T follicular helper cell (primary cell): ENCODE measurements at places on chromosomes 7 and 10.
A peak's percentile ranks its signal among the peaks of the same experiment; 100 is the strongest.

- no peak for DNase-seq
These were observed 299.9 kb downstream of the AUTS2 start for GRCh38 chr7:69898189-69898588.

GRCh38 chr10:15189133-15189885 is 20.8 kb upstream of the NMT2 start:
- DNase-seq, result no peak

- DNase-seq, result no peak
These were observed 148.0 kb downstream of the MAPK8 start for GRCh38 chr10:48454302-48455054.

DNA sequence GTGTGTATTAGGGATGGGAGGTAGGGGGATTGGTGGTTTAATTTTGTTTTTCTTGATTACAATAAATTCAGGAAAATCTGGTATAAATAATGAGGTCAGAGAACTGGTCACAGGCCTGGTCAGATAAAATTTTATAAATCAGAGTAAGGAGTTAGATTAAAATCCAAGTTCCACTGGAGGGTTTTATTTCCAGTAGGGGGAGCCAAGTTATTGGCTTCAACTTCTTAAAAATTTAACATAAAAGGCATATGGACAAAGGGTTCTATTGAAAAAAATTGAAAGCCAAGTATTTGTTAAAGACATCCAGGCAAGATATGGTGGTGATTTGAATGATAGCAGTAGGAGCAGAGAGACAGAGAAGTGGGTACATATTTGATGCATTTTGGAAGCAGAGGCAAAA is 763.3 kb downstream of the SORCS1 start:
- no peak for DNase-seq

GRCh38 chr10:29112827-29113615 is 175.8 kb upstream of the LYZL1 start:
- DNase-seq, result no peak

GRCh38 chr10:48791267-48791928 is 106.7 kb downstream of the WDFY4 start:
- no peak for DNase-seq

GRCh38 chr7:107394831-107395230 is 75.0 kb upstream of the GPR22 start:
- no peak for DNase-seq

DNA sequence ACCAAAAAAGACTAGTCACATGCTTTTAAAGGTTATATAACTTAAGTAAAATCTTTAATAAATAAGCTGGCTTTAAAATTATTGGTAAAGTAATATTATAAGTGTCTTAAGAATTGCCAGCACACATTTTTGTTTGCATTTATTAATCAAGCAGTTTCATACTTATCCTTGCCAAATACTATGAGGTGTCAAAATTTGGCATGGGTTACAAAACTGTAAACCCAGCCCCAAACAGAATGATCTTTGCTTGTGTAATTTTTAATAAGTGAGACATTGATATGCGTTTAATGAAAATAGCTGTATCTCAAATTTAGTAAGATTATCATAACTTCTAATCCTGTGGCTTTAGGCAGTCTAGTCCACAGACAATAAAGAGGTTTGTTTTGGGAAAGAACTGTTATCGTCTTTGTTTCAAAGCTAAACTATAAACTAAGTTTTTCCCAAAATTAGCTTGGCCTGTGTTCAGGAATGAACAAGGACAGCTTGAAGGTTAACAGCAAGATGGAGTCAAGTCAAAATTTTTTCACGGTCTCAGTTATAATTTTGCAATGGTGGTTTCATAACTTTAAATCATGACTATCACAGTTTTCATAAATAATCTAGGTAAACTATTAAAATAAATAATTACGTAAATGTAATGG is 72.8 kb downstream of the ST8SIA6 start:
- no peak for DNase-seq

DNA sequence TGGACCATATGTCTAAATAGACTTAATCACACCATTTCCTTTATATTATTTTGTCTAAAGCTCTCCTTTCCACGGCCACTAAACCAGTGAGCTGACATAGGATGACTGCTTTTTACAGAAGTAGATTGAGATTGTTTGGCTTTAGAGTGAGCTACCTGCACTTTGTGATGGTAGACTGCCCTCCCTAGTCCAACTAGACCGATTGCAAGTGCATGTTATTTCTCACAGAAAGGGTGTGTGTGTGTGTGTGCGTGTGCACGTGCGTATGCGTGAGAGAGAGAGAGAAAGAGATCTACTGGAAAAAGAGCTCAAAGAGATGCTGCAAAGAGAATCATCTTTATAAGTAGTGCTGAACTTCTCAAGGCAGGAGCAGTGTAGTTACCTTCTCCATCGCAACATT is 60.7 kb downstream of the VCL start:
- DNase-seq, result no peak

- no peak for DNase-seq
These were observed 12.8 kb upstream of the MYL7 start for GRCh38 chr7:44153948-44154335.

DNA sequence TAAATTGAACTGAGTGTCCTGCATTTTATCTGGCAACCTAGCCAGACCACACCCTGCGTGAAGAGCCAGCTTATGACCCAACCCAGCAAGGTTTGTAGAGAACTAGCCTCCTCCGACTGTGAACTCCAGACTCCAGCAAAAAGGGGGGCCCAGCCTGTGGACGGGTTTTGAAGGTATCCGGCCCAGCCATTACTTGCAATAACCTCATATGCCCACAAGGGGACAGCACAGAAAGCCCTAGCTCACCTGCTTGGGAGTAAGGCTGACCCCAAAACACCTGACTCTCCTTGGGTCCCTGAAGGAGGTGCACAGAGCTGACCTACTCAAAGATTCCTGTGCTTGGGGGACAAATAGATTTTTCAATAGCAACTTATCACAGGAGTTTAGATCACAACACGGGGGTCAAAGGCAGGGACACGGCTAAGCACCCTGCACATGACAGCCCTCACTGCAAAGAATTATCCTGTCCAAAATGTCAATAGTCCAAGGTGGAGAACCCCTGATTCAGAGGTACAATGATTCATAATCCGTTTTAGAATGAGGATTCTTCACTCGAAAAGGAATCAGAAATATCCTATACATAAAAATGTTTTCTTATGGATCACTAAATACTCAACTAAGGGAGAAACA is 4.6 kb downstream of the TRPV6 start:
- peak; percentile 30 for DNase-seq

GRCh38 chr7:44769376-44769775 is 20.7 kb downstream of the ZMIZ2 start:
- DNase-seq, result no peak

DNA sequence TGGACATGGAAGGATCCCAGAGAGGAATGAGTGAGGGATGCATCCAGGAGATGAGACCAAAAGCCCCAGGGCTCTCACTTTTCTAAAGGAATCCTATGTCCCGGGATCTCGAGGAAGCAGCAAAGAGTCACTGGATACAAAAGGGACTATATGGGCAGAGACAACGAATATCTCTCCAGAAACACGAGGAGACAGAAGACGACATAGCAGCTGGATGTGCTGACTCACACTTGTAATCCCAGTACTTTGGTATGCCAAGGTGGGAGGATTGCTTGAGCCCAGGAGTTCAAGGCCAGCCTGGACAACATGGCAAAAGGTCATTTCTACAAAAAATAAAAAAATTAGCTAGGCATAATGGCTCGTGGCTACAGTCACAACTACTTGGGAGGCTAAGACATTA is 24.7 kb upstream of the MSMB start:
- no peak for DNase-seq

DNA sequence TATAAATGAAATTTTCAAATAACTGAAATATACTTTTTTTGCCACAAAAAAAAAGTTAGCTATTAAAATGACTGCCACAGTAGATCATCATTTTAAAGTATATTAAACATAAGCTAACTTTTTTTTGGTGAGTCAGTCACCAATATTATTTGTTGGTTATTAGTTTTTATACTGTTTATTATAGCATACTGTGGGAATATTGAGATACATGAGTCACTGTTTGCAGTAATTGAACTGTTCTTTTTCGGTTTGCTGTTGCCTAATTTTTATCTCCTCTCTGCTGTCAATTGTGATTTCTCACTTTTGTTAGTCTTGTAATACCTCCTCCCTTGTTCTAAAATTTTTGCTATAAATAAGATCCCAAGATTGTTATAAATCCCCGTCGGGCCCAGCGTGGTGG is 45.7 kb downstream of the BTAF1 start:
- no peak for DNase-seq

DNA sequence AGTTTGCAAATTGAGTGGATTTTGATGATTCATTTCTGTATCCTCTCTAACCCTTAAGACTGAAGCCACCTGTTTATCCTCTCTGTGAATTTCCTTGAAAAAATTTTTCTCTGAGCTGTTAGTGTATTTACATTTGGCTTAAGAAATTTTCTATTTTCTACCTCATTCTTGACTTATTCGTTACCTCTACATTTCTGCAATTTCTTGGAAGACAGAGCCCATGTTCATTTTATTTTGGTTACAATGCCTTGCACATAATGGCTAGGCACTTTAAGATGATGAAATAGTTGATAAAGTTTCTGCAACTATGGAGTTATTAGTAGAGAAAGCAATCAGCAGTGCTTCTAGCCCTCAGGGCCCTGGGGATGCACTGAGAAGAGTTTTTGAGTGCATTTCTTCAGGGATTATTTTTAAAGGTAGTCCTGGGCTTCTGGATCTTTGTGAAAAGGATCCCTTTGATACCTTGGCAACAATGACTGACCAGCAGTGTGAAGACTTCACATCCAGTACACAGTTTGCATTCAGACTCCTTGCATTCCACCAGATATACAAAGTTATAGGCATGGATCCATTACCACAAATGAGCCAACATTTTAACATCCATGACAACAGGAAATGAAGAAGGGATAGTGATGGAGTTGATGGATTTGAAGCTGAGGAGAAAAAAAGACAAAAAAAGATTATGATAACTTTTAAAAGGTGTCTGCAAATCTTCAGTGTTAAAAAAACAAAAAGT is 68.2 kb downstream of the CH25H start:
- no peak for DNase-seq

DNA sequence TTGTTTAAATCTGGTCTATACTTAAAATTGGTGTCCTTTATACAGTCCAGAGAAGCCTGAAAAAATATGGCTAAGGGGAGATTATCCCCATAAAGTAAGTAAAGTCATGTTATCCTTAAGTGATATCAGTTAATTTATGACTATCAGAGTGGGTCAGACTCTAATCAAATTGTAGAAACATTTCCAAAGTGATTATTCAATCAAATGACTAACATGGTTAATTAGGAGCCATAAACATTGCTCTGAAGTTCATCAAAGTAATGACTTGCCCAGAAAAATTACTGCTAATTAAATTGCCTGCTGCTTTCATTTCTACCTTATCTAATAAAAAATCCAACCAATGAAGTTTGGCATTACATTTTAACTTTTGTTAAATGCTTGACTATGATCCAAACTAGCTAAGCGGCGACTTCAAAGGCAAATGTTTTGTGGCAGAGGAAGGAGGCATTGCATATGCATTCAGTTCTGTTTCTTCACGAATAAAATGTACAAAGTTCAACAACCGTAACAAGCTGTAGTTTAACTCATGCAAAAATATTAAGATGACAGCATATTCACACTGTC is 76.7 kb downstream of the ETV1 start:
- no peak for DNase-seq

- no peak for DNase-seq
These were observed 11.3 kb downstream of the PI4K2A start for GRCh38 chr10:97651773-97652172.

DNA sequence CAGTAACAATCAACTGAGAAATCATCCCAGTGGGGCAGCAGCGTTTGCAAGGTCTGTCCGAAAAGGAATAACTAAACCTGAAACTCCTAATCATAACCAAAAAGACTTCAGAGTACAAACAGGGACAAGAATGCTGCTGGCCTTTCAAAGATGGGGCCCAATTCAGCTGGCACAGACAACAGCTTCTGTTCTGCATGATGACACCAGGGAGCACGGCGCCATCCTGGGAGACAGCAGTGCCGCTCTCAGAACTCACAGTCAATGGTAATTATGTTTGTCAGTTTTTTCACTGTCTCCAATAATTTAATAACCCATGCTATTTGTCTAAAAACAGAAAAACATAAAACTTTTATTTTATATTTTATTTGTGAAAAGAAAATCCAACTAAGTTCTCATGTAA is 90.0 kb downstream of the LARP4B start:
- no peak for DNase-seq

- no peak for DNase-seq
These were observed 159.8 kb downstream of the AOAH start for GRCh38 chr7:36564489-36564888.

DNA sequence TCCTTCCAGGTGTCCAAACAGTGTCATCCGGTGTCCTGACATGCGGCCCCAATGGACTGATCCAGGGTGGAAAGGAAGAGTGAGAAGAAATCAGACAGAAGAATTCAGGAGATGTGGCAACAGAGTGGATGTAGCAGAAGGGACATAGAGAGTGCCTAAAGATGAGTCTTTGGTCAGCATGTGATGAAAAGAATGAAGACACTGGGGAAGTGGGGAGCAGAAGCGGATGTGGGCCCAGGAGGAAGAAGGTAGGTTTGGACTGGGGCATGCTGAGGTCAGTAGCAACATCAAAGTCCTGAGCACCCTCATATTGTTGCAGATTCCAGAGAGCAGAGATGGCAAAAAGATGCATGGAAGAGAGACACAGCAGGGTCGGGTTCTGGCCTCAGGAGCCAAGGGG is 71.8 kb upstream of the STEAP1B start:
- no peak for DNase-seq

GRCh38 chr7:108311446-108312168 is 144.6 kb downstream of the NRCAM start:
- DNase-seq, result no peak

DNA sequence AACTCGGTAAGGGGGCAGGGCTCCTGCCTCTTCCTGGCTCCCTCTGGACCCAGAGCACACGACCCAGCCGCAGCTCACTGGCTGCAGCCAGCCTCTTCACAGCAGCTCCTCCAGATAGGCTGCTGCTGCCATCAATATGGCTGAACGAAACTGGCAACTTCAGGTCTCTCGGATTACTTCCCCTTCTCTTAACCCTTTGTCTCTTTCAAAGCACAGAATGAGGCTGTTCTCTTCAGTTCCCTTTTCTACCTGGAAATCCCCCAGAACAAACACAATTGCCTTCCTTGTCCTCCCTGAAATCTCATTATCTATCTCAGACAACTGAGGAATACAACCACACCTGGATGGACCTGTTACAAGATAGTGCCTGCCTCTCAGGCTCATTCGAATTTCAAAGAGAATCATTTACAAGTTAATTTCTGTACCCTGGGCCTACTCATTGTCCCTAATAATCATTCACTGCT is 193.4 kb upstream of the MBL2 start:
- no peak for DNase-seq

DNA sequence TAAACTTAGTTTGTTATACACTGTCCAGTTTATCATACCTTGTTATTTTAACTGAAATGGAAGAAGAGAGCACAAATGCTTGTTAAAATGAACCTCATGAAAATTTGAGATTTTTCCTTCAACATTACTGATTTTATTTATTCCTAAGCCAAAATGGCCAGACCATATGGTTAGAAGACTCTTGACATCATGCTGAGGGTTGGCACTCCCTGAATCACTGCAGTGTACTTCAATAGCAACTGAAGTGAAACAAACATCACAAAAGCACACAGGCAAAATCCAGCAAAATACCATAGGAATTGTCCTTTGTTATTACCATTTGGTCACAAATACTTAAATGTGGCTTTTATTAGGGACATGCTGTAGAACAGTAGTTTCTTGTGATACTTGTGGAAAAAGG is 347.8 kb downstream of the NXPH1 start:
- DNase-seq, result no peak
